ENCODE measurements at places on chromosomes 3 and 15.

- no peak for ATAC-seq
Measured at GRCh38 chr3:32575451-32576113, 4.9 kb upstream of the DYNC1LI1 start.

GRCh38 chr3:187150186-187150585, 10.9 kb upstream of the RPL39L start:
- no peak for ATAC-seq

DNA sequence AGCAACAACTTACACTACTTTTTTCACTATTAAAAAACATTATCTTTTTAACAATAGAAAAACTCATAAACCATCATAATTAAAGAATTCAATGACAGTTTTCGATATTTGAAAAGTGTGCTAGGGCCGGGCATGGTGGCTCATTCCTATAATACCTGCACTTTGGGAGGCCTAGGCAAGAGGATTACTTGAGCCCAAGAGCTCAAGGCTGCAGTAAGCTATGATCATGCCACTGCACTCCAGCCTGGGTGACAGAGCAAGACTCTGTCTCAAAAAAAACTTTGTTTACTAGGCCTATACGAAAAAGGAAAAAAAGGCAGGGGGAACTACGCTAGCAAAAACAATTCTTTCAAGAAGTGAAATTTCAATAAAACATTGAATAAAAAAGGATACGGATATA, 28.1 kb downstream of the AVEN start:
- no peak for ATAC-seq

GRCh38 chr3:76627236-76627635, 412.7 kb upstream of the ROBO2 start:
- no peak for ATAC-seq

DNA sequence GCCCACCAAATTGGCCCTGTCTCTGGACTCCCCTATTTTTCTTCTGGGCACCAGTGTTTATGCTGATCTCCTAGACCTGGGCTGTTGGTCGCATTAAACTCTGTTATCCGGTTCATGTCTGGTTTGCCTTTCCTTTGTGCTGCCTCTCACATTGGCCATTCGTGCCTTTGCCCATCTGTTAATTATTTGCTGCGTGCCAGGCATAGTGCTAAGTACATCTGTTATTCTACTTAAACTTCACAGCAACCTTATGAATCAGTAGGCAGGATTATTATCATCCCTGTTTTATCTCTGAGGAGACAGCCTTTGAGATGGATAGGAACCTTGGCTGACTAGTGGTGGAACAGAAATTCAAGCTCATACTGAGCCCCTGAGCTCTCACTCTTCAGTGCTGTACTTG, 76.0 kb downstream of the THSD4 start:
- no peak for ATAC-seq

GRCh38 chr15:63382966-63383710, 1.5 kb upstream of the CA12 start:
- no peak for ATAC-seq

- ATAC-seq: peak; percentile 1
Measured at GRCh38 chr15:67520321-67521028, 456 bp upstream of the C15orf61 start.

DNA sequence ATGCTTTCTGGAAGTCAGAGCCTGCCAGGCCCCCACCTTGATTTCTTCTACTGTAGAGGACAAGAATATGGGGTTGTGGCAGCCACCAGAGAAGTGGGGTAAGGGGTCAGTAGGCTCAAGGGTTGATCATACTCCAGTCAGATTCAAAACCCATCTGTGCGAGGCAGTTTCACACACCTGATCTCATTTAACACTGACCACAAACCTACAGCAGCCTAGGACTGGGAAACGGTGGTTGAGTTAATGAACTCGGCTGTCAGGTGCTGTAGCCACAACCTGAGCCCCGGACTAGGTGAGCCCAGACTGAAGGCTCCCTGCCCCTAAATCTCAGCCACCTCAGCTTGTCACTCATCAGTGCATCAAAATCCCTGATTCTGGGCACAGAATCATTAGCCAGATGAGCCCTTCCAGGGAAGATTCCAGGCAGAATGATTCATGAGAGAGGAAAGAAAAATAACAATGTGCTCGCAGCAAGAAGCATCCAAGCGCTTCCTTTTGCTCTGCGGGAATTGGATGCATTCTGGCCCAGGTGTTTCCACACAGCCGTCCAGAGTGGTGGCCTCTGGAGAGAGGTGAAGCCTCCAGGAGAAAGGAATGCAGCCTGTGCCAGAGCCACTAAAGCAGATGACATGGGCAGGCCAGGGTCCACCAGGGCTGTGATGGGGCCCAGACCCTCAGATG, 102.1 kb downstream of the SRGAP3 start:
- peak; percentile 8 for ATAC-seq

DNA sequence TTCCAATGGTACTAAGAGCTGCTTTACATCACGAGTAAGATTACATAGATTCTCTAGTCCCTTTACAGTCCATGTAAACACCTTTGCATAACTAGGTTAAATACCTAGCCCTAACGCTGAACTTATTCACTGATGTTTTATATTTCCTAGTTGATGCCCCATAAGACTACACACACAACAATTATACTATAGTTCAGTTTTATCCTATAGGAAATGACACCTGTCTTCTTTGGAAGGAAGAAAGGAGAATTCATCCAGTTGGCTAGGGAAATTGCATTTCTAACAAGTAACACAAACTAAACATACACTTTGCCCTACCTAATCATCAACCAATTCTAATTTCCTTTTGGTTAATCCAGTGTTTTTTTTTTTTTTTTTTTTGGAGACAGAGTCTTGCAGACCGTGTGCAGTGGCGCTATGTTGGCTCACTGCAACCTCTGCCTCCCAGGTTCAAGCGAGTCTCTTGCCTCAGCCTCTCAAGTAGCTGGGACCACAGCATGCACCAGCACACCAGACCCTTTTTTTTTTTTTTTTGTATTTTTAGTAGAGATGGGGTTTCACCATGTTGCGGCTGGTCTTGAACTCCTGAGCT, 13.9 kb downstream of the PDE12 start:
- no peak for ATAC-seq
